Activated CD4-positive, alpha-beta T cell treated with anti-CD3 and anti-CD28 coated beads for 1 hour (primary cell): ENCODE measurements at places on chromosomes 3 and 15.

GRCh38 chr3:160163229-160163878, 61.9 kb upstream of the C3orf80 start:
- DNase-seq = no peak

GRCh38 chr15:57306944-57307411, 69.3 kb upstream of the CGNL1 start:
- no peak for DNase-seq

GRCh38 chr3:31124373-31124772, 229.9 kb upstream of the GADL1 start:
- DNase-seq = no peak

DNA sequence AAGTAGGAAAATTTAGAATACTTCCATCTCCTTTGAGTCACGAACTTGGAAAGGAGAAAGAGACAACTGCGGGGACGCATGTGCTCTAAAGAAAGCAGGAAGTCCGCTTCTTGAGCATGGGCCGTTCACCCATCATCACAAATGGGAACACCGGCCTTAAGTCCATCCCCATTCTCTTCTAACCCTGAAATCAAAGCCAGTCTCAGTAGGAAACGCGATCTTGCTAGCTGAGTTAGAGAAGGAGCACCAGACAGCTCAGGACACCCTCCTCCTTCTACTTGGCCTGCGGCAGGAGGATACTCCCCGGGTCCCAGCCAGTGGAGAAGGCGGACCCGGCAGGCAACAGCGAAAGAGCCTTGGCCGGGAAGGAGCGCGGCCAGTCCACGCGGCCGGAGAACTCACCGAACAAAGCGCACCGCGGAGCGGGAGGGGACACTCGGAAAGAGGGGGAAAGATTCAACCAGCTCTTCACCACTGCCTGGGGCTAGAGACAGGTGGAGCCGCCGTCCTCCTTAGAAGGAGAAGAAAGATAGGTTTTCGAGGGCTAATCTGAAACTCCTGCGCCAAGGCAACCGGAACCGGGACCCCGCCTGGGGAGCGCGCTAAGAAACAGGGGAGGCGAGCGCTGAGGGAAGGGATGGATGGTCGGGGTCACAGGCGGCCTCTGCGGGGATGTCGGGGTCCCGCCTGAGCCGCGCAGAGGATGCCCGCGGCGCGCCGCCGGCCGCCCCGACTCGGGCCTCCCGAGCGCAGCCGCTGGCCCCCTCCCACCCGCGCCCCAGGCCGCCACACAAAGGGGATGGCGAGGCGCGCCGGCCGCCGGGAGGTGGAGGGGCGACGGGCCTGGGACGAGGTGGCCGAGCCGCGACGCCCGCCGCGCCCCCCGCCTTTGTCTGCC, 818 bp downstream of the SLC4A7 start:
- DNase-seq = peak; percentile 12

DNA sequence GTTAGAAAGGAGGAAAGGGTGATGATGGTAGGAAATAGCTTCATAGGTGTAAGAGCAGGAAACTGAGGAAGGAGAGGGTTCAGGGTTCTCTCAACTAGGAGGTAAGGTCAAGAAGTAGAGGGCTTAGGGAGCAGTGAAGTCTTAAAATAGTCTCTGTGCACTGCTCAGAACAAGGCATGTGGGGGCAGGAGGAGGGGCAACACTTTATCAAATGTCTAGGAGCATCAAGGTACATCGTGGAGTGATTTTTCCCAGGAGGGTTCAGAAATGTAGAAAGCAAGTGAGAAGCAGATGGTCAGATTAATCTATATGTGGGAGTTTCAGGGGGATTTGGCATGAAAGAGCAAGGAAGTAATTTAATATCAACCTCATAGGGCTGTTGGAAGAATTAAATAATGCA, 58.8 kb downstream of the TNIK start:
- DNase-seq = no peak

- DNase-seq = no peak
Observed at GRCh38 chr3:168512802-168513201, 417.1 kb upstream of the GOLIM4 start.

DNA sequence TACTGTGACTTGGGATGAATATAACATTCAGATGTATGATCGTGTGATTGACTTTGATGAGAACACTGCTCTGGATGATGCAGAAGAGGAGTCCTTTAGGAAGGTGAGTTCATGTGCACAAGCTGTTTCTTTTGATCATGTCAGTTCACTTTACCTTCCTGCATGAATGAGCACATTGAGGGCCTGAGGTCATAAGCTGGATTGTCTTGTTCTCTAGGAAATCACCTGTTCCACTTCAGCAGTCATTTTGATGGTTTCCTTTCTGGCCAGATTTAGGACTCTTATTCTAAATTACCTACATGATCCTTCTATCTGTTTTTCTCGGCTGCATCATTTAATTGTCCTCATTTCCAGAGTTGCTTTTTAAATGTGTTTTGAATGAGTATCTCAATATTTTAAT, 4.1 kb downstream of the RCN2 start:
- no peak for DNase-seq

DNA sequence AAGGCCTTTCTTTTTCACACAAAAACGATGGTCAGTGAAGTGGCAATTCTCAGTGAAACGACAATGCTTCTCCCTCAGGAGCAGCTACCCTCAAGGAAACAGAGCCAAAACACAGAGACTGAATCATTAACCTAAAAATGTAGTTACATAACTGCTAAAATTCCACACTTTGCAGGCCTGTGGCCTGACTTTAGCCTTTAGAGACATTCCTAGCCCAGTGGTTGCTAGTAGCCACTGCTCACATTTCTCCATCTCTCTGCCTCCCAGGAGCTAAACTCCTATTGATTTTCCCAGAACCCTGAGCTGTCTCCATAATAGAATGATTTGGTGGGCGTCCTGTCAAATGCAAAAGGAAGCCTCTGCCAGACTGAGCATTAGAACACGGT, 630.1 kb upstream of the KCNMB2 start:
- DNase-seq = no peak

- DNase-seq = no peak
Observed at GRCh38 chr15:42141795-42142667, 14.4 kb downstream of the PLA2G4F start.
